ENCODE measurements at places on chromosomes 5 and 9.

DNA sequence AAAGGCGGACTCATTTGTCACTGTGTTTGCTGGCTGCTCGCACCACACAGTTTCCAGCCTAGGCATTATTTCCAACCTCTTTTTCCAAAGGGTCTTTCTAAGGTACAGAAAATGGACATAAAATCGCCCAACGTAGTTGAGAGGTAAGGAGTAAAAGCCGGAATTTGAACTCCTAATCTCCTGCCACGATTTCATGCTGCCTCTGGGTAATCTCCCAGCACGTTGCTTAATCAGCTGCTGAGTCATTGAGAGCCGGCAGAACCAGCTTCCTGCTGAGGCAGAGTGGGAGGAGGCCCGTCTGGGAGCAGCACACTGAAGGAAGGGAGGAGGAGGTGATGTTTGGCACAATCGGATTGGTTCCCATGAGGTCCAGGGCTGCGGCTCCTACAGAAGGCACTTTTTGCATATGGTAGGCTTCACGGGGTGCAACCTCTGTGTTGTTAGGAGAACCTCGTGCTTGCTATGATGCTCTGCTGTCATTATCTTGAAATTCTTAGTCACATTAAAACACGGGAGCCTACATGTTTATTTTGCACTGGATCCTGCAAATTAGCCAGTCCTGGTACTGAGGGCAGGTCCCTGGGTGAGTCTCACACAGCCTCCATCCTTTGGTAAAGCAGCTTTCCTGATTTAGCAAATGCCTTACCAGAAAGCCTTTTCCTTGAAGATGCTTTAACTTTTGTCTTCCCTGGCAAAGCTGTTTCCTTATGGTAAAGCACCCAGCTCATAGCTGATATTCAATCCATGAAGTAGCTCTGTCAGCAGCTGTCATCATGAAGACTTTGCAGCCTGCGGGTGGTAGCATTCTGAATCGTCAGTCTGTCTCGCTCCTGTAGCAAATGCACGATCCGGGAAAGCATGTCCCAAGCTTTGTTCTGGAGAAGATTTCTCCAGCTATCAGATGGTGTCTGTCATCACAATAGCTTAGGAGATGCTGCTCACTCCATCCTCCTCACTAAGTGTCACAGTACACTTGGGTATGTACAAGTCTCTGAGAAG lies 191.6 kb upstream of the MSX2 start:
- no peak for DNase-seq

DNA sequence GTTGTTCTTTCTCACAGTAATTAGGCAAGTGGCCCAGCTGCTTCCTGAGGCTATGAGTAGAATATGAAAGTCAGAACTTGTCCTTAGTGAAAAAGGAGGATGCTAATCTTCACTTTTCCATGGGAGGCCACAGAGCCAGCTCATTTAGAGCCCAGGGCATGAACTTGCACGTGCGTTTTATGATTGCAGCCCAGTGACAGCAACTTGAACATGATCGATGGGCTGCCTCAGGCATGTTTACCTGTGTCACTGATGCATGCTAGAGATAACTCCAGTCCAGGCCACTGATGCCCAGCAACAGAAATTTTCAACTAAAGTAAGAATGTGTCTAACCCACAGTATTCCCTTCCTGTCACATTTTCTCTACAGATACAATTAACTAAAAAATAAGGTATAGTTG lies 179.3 kb downstream of the CTNND2 start:
- peak; percentile 66 for DNase-seq

DNA sequence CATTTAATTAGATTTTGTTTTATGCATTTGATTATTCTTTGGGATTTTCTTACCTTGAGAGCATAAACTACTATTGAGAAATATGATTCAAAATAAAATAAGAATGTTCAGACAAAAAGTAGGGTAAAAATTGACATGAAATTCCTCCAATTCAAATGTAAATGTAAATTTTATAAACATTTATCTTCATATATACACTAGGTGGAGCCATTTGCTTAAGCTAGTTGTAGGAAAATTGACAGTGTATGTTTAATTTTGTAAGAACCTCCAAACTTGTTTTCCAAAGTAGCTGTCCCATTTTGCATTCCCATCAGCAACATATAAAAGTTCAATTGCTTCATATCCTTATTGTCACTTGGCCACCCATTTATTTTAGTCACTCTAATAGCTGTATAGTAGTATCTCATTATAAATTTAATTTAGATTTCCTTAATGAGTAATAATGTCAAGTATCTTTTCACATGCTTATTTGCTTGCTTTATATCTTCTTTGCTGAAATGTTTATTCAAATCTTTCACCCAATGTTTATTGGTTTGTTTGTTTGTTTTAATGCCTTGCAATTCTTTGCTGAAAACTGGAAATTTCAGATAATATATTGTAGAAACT lies 37.6 kb upstream of the SLCO6A1 start:
- no peak for DNase-seq

DNA sequence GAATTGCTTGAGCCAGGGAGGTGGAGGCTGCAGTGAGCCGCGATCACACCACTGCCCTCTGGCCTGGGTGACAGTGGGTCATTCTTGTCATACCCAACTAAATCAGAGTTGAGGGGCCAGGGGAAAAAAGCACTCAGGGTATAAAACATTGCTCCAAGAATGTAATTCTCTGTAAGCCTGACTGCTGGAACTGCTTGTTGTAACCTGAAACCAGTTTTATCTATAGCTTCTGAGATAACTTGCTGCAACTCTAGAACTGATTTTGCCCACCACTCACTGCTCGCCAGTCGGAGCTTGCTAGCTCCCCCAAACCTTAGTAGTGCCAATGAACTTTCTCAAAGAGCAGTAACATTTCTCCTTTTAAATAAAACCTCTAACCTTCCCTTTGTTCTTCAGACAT lies 9.6 kb upstream of the MSH3 start:
- no peak for DNase-seq

- no peak for DNase-seq
Observed at GRCh38 chr5:5132693-5133295, 7.3 kb upstream of the ADAMTS16 start.

- no peak for DNase-seq
Observed at GRCh38 chr5:40202814-40203440, 476.8 kb upstream of the PTGER4 start.

DNA sequence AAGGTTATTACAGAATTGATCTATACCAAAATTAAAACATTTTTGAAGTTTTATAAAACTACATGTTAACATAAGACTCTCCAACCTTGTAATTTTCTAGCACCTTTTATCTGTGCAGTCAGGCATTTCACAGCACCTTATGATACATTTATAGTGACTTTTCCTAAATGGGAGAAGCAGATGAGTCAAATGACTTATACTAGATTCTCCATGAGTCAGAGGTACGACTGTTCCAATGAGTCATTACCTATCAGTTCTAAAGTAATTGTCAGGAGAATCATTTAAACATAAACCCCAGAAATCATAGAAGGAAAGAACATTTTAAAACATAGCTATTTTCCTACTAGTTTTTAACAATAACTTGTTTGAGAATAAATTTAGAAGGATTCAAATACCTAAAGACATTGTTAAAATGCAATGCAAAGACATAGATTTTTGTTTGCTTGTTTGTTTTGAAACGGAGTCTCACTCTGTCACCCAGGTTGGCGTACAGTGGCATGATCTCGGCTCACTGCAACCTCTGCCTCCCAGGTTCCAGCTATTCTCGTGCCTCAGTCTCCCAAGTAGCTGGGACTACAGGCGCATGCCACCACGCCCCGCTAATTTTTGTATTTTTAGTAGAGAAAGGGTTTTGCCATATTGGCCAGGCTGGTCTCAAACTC lies 34.7 kb upstream of the DMXL1 start:
- DNase-seq: no peak

DNA sequence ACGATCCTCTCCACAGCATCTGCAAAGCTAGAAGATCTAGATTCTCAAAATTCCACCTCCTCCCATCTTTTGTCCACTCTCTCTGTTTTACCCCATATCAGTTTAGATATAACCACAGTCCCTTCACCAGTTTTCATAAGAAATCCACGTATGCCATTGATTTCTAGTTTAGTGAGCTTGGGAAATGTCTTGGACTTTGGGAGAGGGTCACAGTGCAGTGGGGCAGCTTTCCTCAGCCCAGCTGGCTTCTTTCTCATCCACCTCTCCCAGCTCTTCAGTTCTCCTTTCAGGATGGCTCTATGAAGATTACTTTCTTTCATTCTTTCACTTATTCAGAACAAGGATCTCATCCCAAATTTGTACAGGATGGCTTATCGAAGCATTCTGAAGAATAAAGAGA lies 203.9 kb upstream of the ADCY2 start:
- DNase-seq: no peak

- peak; percentile 42 for DNase-seq
Observed at GRCh38 chr5:16934123-16934522, 2.0 kb downstream of the MYO10 start.

DNA sequence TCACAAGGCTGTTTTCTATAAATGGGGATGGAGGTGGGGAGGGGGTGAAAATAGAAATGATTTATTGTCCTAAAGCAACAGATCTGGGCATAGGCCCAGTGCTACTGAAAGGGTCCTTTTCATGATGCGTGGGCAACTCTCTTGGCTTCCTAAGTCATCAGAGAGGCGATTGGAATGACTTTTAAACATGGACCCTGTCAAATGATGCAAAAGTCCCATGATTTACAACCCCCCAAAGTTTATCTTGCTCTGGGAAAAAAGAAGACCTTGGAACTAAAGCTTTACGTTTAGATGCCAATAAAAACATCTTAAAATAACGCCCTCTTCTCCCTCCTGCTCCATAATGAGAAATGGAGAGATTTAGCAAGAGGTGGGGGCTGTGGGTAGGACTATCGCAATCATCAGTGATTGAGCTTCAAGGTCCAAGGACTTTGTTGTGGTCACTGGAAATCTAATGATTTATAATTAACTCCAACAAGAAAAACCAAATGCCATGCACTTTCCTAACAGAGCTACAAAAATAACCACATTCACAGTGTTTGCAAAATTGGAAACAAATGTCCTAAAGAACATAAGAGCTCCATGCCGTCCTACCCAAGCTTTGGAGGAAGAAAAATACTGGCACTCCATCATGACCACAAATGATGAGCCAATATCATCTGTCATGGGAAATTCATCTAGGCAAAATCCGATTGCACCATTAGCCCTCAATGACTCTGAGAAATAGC lies 167.5 kb upstream of the CLINT1 start:
- no peak for DNase-seq

DNA sequence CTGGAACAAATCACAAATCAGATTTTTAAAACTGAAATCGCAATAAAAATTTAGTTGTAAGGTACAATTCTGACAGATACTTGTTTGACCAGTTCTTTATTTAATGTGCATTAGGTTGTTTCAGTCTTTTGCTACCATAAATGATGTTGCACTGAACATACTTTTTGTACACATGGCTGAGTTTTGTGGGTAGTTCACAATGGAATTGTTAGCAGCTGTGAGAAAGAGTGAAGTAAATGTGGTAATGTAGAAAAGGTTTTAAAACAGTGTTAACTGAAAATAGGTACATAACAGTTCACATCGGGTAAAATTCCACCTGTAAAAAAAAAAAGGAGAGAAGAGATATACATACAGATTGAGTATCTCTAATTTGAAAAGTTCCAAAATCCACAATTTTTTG lies 25.6 kb downstream of the MRPS27 start:
- DNase-seq: no peak

DNA sequence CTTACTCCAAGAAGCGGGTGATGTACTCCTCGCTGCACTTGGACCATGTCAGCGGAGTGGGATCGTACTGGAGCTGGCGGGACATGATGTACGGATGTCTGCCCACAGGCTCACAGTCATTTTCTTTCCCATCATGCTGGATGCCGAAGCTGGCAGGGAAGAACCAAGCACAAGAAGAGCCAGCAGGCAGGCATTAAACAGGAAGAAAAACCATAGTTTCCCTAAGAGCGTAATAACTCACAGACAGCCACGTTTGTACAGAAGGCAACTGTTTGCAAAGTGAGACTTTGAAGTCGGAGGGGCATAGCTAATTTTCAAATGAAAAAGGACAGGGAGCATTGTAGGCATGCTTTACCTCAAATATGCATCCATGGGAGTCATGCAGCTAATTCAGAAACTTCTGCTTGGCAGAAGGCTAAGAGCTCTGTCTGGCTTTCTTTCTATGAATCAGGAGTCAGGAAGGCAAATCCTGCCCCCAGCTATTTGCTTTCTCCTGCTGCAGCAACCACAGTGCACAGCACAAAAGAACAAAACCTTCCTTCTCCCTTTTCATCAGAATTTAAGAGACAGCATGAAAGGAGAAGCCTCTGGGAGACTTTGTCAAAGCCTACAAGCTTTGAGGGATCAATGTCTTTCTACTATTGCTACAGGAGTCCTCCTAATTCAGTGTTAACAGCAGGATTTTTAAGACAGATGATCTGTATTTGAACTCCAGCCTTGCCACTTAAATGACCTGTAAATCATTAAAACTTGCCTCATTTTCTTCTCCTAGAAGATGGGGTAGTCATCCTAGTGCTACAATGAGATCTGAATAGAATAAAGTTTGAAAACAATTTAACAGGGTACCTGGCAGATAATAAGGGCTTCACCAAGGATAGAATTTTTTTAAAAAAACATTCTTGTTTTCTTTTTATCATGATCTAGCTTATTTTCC lies 209.1 kb downstream of the TARS1 start:
- no peak for DNase-seq

All from NCI-H2081 (cell line).